Kidney glomerular epithelial cell (primary cell): ENCODE measurements at places on chromosomes 6 and 20.

DNA sequence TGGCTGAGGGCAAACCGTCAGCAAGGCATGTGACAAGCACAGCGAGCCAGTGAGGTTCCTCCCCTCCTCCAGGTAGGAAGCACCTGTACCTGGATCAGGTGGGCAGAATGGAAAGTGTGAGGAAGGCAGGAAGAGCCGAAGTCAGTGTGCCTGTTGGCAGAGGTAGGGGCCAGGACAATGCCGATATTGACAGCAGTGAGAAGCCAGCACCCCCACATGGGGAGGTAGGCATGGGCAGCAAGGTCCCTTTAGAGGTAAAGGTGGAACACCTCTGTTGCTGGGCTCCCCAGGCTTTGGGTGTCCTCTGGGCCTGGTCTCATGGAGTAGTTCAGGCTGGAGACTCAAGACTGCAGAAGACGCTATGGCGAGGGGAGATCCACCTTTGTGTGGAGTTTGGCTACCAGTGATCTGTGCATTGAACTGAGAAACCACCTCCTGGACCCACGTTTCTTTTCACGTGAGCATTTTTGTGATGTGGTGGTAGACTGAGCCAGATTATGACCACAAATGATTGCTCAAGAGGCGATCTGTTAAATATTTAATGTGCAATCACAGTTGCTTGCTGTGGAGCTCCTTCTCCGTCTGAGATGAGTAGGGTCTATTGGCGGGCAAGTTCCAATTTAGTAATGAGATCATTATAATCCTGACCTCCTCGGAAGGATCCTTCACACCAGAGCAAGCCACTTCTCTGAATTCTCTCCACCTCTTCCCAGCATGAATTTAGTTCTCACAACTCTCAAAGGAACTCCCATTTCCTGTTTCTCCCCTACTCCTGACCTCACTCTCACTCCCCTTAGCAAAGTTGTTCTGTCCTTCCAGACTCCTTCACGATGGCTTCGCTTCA lies 174.8 kb downstream of the CDH26 start:
- DNase-seq: no peak

GRCh38 chr6:15800841-15801617 lies 138.2 kb upstream of the DTNBP1 start:
- peak; percentile 43 for DNase-seq

DNA sequence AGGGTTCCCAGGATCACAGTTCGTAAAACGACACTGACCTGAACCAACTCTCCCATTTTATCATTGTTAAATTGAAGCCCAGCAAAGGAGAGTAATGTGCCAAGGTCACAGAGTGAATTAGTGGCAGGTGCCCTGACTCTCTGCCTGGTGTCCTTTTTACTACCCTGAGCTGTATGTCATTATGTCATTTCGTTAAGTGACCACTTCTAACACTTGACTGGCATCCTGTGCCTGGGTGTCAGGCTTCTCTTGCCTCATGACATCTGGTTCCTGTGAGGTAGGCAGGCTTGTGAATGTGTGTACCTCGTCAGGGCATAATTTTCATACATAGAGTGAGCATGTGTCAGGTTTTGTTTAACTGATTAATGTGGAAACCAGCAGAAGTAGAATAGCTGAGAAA lies 48.6 kb downstream of the RALY start:
- no peak for DNase-seq

DNA sequence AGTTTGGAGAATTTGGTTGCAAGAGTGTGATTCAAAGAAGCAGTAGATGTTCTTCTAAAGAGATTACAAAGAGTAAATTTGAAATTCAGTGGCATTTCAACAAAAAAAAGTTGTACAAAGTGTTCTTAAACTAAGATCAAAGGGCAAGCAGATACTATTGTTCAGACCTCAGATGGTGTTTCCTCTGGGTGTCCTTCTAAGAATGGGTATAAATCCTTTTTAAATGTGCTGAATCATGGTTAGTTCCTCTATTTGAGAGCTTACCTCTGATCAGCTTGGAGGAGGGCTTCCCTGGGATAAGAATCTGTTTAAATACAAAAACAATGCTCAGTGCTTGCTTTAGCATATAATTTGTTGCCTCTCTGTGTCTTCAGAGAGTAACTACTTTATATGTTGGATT lies 6.3 kb downstream of the BMP6 start:
- DNase-seq: no peak

GRCh38 chr6:63805808-63806572 lies 170.4 kb downstream of the PHF3 start:
- peak; percentile 93 for DNase-seq

GRCh38 chr6:162917506-162917905 lies 189.7 kb downstream of the PACRG start:
- DNase-seq: no peak

DNA sequence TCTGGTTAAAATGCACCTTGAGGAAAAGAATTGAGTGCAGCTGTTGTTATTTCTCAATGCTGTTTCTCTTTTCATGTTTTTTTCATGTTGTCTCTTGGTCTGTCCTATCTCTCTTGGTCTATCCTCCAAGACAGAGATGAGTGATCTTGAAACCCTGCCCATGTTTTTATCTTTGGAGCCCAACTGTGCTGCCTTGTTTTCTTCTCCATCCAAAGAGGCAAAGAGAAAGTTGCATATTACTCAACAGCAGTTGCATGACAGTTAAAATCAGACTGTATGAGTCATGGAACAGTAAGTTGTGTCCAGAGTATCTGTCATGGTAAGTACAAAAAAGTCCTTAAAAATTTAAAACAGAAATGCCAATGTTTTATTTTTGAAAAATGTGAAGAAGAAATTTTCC lies 26.2 kb downstream of the BCAS1 start:
- peak; percentile 36 for DNase-seq

DNA sequence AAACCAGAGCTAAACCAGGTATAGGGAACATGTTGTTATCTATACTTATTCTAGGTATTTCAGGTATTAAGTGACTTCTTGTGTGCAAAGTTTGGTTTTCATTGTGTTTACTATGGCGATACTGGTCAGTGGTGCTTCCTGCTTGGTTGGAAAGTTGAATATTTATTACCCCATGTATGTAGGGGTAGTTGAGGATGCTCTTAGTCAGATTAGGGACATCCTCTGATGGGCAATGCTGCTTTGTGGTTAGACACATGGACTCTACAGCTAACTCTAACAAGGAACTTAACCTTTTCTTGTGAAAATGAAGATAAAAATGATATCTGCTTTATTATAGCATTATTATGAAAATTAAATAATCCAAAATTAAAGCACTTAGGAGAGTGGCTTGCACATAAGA lies 44.1 kb upstream of the ENPP1 start:
- DNase-seq: no peak

GRCh38 chr20:41889126-41889843 lies 271.1 kb upstream of the CHD6 start:
- DNase-seq: no peak

DNA sequence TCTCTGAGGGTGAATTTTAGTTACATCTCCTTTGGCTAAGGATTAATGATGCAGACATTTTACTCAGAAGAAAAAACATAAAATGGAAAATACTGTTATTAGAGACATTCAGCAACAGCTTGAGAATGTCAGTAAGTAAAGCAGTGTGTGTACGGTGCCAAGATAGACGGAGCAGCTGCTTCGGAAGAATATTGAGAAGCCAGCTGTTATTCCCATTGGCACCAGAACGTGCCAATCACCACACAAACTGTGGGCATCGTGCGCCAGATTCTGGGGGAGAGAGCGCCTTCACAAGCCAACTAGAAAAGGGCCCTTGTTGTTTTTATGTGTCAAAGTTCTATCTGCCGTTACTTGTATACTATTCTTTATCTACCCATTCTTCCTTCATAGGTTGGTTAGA lies 163.4 kb downstream of the MTFR2 start:
- no peak for DNase-seq

DNA sequence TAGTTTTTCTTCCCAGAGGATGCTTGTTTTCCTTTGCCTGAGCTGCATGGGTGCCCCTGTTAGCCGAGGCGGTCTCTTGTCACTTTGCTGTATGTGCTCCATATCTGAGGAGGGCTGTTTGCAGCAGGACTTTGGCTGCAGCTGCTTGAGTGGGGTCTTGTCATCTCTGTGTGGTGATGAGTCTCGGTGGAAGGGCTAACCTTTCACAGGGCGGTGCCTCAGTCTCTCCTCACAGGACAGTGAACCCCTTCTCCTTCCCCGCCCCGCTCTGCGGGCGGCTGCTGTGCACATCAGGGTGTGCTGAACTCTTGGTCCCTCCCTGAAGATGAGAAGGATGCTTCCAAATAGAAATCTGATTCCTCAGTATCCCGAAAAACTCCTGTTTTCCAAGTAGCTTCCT lies 75.1 kb downstream of the SYNJ2 start:
- no peak for DNase-seq

GRCh38 chr6:33905071-33905609 lies 101.3 kb upstream of the MLN start:
- DNase-seq: no peak

DNA sequence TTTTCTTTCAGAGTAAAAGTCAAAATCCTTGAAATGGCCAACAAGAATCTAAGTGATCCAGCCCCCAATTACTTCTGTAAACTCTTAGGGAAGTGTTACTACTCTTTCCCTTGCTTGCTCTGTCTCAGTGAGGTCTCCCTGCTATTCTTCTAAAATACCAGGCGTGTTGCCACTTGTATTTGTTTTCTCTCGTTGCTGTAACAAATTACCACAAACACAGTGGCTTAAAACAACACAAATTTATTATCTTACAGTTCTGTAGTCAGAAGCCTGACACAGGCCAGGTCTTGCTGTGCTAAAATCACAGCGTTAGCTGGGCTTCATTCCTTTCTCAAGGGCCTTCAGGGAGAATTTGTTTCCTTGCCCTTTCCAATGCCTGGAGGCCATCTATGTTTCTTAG lies 59.9 kb downstream of the HECA start:
- DNase-seq: no peak

DNA sequence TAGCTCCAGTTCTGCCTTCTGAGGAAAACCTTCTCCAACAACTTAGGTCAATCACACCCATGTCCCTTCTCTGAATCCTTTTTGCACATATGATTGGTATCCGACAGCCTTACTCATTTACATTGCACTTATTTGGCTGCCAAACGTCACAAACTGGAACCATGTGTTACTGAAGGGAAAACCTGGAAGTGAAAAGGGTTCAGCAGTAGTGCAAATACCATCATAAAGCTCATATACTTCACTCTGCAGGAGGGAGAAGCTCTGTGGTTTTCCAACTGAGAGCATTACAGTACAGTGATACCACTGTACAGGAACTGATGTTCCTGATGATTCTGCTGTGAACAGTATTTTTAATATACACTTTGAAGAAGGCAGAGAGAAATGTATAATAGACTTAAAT lies 87.8 kb downstream of the SLC16A10 start:
- no peak for DNase-seq

DNA sequence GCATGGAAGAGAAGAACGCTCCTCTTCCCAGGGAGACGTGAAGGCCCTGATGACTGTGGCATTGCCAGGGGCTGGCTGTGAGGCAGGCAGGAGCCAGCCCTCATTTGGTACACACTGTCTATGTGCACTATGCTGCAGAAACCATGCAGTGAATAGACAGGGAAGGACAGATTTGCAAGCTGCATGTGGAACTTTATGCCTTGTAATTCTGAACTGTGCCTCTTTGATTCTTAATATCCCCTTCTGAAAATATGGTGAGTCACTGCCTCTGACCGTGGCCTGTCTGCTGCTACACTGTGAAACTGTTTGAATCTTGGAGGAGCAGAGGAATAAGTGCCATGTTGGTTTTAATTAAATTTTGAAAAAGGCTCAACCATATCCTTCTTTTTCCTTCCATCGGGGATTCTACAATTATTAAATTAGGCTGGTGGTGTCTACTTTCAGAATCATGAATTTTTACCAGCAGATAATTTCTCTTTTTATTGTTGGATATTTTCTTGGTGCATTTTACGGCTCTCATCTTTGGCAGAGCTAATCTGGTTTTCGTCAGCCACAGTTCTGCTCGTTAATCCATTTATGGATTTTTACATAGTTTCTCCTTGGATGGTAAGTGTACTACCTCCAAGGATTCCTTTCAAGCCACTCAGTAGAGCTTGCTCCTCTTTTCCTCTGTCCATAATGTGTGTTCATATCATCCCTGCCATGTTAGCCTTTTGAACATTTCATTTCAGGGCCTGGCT lies 301.0 kb upstream of the SLC35B3 start:
- no peak for DNase-seq

DNA sequence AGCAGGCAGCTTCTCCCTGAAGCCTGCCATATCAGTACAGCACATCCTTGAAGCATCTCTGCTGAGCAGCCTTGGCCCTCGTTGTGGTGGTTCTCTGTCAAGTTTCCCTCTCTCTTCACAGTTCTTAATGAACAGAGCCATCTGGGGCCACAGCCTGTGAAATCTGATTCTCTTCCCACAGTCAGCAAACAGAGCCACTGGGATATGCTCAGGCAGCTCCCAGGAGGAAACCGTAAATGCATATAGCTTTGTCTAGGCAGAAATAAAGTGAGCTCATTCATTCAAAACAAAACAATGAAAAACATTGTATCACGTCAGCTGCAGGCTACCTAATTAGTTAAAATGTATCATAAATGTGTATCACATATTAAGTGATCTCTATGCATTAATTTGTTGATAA lies 80.3 kb downstream of the TBC1D7 start:
- no peak for DNase-seq

GRCh38 chr6:22248513-22249308 lies 48.1 kb downstream of the PRL start:
- DNase-seq: peak; percentile 88

DNA sequence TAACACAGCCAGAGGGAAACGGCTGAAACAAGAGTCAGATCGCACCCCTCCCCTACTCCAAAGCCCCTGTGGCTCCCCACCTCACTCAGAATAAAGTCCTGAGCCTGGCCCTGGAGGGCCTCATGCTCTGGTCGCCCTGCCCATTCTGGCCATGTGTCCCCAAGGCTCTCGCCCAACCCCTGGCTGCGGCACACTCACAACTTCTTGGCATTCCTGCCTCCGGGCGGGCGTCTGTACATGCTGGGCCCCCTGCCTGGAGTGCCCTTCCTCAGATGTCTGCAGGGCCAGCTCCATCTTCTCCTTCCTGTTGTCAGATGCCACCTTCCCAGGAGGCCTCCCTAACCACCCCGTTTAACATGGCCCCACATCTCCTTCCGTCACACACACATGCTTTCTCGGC lies 17.1 kb upstream of the NOL4L start:
- DNase-seq: no peak

DNA sequence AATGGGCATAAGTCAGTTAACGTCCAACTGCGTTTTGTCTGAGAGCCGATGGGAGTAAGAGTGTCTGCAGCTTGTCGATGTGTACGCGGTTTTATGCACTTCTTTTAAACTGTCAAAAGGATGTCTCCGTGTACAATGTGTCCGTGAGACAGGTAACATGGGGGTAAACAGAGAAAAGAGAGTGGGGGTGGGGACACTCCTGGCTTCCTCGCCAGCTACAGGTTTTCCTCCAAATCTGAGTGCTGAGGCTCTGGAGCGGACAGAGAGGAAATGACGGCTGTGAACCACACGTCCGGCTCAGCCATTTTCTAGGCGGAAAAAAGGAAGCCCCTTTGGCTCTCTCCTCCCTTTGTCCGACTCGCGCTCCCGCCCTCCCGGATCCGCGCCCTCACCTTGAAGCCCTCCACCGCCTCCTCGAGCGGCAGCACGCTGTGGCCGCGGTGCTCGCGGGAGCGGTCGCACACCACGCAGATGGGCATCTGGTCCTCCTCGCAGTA lies 916 bp downstream of the TRIM27 start:
- peak; percentile 27 for DNase-seq

- no peak for DNase-seq
These were observed at the start of gene TMEM151B for GRCh38 chr6:44269921-44270525. TSS of gene TMEM151B (plus strand) at chr6:44270450. CDS start at chr6:44270743, 293 bp downstream.
